Activated B cell treated with CpG ODN at 0.5 μM for 24 hours (primary cell): ENCODE measurements at places on chromosomes 3 and 15.

GRCh38 chr3:23811919-23812318 lies 6.2 kb downstream of the UBE2E1 start:
- no peak for DNase-seq

DNA sequence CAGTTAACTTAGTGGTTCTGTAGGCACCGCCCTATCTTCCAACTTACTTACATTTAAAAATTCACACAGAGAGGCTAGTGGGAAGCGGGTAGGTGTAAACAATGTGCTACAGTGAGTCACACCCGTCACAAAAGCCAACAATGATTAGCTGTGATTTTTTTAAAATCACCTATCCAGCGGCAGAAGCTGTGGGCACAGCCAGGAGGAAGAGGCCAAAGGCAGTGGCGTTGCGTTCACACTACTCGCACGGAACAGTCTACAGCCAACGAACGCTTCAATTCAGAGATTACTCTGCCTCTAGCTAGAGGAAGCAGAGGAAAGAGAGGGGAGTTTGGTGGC lies 2.5 kb upstream of the NLGN1 start:
- DNase-seq: no peak

- no peak for DNase-seq
Measured at GRCh38 chr15:79373113-79373512, 59.0 kb upstream of the MINAR1 start.

GRCh38 chr3:45712434-45713110 lies 23.4 kb downstream of the SACM1L start:
- no peak for DNase-seq

- DNase-seq: no peak
Measured at GRCh38 chr3:198071602-198072287, 111.7 kb downstream of the LMLN start.

- DNase-seq: no peak
Measured at GRCh38 chr3:161890147-161890625, 393.6 kb downstream of the OTOL1 start.

DNA sequence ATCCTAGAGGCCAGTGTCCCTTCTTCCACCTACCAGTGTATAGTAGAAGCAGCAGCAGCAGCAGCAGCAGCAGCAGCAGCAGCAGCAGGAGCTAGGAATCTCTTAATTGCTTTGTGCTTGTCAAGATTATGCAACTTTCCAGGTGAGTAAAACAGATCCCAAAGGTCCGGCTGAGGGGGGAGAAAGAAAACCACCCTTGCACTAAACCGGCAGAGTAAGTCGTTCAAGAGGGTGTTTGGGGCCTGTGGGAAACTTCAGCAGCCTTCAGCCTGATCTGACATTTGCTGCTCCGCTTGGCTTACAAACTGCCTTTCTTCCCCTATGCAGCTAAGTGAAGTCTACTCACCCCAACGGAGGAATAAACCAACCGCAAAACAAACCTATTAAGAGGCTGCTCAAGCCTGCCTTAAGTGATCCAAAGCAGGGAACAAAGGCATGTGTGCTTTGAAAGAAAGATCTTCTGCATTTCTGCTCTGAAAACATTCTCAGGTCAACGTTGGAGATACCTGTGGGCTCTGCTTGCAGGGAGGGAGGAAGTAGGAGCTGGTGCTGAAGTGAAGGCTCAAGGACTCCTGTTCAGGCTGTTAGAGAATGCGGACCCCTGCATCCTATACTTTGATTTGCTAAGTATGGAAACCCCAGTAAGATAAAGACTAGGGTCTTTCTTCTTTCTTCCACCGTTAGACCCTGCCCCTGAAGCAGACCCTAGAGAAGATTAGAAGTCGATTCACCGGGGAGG lies 35.7 kb upstream of the DLG1 start:
- no peak for DNase-seq
